Aorta (tissue), 5 donors: ENCODE measurements at places on chromosomes 7 and 10.

GRCh38 chr7:84060000-84060399 lies 134.6 kb downstream of the SEMA3A start:
- DNase-seq: no peak

DNA sequence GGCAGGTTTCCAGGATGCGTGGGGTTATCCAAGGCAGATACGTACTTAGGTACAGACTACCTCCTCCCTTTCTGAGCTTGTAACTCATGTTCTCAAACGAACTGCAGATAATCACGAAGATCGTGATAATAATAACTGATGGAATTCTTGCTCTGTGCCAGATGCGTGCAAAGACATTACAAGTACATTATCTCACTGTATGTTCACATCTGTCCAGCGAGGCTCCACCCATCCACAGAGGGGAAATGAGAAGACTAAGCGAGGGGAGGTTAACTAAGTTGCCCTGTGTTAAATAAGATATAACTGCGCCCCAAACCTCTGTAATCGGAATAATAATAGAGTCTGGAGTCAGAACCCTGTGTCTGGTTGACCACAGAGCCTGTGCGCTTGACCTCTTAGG lies 1.9 kb downstream of the GALNT17 start:
- DNase-seq: no peak

DNA sequence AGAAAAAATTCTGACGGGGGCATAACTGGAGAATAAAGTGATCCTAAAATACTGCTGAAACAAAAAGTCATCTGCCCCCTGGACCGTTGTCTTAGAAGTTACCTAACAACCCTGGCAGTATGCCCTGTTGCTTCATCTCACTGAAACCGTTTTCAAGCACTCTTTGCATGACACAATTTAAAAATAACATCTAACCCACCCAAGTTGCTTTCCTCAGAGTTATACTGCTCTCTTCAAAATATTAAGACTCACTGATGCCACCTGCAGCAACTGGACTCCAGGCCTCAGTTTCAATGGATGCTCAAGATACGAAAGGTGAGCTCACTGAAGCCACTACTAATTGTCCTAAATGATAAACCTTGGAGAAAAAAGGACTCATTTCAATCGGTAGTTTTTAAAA lies 57.4 kb downstream of the CDK6 start:
- no peak for DNase-seq

- no peak for DNase-seq
These were observed 33.2 kb downstream of the BLVRA start for GRCh38 chr7:43791665-43792064.

DNA sequence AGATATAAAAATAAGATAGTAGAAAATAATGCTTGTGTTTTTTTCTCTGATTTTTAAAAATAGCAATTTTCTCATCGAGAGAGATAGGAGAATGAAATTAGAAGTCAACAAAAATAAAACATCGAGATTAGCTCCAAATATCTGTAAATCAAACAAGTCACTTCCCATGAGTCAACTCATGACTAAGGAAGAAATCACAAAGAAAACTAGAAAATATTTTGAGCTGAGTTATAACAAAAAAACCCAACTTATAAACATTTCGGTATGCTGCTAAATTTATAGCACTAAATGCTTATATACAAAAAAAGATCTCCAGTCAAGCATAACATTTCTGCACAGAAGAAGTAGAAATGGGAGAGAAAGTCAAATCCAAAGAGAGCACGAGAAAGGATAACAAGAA lies 140.1 kb downstream of the ITGA8 start:
- DNase-seq: no peak

- DNase-seq: no peak
These were observed 841.6 kb downstream of the CCSER2 start for GRCh38 chr10:85170026-85170425.

- DNase-seq: no peak
These were observed 10.1 kb upstream of the MNX1 start for GRCh38 chr7:157020514-157021070.

- peak; percentile 55 for DNase-seq
These were observed 12.6 kb downstream of the KLLN start for GRCh38 chr10:87850742-87851205.

- no peak for DNase-seq
These were observed 253.8 kb downstream of the CSTF2T start for GRCh38 chr10:51445588-51445987.

DNA sequence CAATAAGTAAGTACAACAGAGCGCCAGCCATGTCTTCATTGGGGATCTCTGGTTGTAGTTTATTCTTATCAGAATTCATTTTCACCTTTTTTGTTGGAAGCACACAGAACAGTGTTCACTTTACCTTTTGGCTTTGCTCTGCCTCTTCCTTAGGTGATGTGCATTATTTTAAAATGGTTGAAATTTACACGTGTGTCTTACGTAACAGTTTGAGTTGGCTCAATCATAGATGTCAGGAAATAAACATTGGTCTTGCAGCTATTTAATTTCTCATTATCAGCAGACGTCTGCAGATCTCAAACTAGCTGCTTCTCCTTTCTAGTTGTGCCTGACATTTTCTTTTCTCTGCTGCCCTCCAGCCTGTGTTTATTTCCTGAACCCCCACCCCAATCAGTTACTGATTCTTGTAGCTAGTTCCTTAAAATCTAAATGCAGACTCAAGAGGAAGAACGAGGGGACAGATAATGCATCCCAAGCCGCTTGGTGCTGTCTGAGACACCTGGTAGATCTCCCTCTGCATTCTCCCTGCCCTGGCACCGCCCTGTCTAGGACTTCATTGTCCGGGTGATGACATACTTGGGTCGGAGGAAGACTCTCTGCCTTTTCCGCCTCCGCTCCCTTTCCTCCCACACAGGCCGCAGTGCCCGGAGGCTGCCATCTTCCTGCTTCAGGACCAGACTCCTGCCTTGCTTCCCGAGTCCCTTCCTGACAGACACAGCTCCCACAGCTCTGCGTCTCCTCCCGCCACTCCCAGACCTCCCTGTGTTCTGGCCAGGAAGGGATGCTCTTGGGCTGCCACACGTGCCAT lies 108.2 kb downstream of the ANKRD61 start:
- no peak for DNase-seq

- no peak for DNase-seq
These were observed 131.6 kb downstream of the ACTR3B start for GRCh38 chr7:152891160-152891621.

GRCh38 chr7:105907129-105907846 lies 30.9 kb upstream of the ATXN7L1 start:
- no peak for DNase-seq

GRCh38 chr10:85098835-85099521 lies 770.6 kb downstream of the CCSER2 start:
- DNase-seq: no peak

GRCh38 chr7:82241356-82241755 lies 202.2 kb downstream of the CACNA2D1 start:
- no peak for DNase-seq

DNA sequence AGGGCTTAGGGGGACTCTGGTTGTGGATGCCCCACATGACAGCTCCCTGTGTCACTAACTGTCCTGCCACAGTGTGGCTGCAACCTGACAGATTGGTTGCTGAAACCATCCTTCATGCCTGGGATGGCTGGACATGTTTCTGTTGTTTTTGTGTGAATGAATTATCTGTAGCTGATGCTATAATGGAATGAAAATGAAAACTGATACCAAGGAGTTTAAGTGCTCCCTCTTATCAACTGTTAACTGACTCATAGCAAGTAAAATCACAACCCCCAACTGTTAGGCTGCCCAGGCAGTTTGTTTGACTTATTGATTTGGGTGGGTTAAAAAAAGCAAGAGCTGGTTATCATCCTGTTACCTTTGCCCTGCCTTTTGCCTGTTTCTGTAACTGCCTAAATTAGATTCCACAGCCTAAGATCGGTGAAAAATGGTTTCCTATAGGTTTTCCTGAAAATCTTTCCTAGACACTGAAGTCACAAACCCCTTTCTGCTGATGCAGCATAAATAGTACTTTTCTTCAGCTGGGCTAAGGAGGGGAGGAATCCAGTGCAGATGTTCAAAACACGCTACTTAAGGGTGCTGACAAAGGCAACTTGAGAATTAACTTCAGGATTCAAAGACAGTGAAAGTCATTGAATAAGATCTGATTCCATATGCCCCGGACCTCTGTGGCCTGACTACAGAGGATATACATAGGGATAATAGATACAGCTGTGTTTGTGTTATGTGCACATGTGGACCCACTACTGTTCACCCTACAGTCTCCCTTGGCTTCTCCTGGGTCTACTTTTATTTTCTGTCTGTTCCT lies 5.7 kb downstream of the FRAT2 start:
- DNase-seq: no peak

- DNase-seq: no peak
These were observed 8.2 kb upstream of the DLD start for GRCh38 chr7:107882766-107883165.

DNA sequence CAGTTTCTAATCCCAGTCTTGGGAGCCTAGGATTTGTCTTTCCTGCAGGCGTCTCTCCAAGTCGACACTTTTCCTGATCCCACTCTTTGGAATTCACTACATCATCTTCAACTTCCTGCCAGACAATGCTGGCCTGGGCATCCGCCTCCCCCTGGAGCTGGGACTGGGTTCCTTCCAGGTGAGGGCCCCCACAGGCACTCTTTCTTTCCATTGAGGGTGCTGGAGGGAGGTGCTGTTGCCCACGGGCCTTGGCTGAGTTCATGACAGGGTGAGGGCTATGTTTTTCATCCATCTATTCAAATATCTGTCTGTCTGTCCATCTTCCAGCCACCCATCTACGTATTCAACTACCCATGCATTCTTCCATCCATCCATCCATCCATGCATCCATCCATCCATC lies 12.6 kb downstream of the GHRHR start:
- no peak for DNase-seq

- no peak for DNase-seq
These were observed 594.5 kb downstream of the ACTR3B start for GRCh38 chr7:153354071-153354470.

- DNase-seq: no peak
These were observed 72.2 kb downstream of the CHST15 start for GRCh38 chr10:124020981-124021815.

DNA sequence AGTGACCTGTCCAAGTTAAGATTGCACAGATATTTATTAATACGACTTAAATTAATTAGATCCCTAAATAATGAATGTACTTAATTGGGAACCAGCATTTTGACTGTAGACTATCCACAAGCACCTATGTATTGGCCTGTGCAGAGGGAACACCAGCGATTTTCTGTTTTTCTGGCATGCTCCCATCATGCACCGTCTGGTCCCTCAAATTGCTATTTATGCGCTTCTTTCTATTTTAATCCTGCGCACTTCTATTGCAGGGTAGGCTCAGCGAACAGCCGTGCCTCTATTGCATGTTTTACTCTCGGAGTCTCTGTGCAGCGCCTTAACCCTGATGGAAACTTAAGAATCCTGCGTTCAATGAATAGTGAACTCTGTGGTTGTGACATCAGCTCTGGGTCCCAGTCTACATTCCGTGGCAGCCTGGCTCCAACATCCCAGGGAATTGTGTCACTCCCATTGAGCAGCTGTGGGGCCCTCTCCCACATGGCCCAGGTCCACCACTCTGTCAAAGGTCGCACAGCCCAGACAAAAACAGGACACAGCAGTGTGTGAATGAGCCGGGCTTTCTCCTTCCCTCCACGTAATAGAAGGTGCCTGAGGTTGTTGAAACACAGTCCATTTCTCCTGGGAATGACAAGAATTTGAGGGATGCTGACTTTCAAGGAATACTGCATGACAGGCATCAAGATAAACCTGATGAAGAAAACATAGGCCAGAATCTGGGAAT lies 239.7 kb upstream of the KLF6 start:
- DNase-seq: no peak

- no peak for DNase-seq
These were observed 334.1 kb downstream of the HPSE2 start for GRCh38 chr10:98901441-98902110.

DNA sequence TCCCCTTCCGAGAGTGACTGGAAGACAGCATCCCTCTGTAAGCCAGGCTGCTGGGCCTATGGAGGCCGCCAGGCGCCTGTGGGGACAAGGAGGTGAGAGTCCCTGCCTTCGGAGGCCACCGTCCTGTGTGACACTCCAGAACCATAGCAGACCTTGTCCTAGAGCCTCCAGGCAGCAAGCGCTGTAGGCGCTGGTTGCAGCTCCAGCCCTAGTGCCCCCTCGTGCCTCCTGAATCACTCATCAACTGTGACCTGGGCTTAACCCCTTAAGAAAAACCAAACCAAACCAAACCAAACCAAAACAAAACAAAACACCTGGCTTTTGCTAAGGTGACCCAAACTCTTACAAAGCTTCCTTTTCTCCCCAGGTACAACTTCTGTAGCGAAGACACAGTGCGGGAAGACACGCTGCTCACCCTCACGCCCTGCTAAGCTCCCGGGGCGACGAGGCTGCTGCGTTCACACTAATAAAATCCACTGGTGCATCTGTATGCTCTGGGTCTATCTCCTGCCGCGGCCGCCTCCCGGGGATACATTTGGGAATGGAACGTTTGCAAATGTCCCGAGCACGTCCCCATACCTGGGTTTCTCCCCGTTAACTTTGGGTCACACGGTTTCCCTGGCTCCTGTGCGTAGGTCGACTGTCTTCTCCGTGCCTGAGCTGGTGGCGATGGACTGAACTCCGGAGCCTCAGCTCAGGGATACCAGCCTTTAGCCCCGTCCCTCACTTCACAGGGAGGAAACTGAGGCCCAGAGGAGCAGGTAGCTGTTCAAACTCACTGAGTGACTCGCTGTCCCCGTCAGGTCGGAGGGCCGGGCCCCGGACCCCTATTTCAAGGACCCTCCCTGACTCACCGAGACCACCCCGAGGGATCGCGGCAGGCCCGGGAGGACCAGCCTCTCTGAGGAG lies 11.8 kb upstream of the PNLIPRP2 start:
- no peak for DNase-seq

GRCh38 chr10:127452568-127452967 lies 96.5 kb upstream of the NPS start:
- DNase-seq: no peak

GRCh38 chr7:130982160-130982638 lies 248.2 kb upstream of the KLF14 start:
- no peak for DNase-seq

DNA sequence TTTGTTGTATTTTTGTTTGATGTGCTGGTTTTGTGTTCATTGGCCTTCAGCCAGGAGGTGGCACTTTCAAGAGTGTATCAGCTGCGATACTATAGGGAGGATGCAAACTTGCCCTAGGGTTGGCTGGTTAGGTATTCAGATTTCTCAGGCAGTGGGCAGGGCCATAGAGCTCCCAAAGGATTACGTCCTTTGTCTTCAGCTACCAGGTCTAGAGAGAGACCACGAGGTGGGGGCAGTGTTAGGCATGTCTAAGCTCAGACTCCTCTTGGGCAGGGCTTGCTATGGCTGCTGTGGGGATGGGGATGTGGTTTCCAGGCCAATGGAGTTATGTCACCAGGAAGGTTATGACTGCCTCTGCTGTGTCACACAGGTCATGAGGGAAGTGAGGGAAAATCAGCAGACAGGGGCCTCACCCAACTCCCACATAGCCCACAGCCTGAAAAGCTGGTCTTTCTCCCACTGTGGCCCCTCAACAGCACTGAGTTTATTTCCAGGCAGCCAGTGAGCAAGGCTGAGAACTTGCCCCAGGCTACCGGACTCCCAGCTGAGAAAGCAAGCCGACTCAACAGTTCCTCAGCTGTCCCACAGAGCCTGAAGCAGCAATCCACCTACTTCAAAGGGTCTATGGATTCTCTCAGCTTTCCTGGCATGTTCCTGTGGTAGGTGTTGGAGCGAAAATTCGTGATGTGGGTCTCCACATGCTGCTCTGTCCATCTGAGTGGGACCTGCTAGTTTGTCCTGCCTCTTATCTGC lies 227.4 kb upstream of the COBL start:
- DNase-seq: no peak
